ENCODE measurements at places on chromosomes 13 and 19. TPM values are rescaled to one million over a fixed set of nuclear protein-coding genes. Genes with fewer than 3 reads are reported as not detected.
A peak's percentile ranks its signal among the peaks of the same experiment; 100 is the strongest.

GRCh38 chr19:41521931-41522555 lies 53.9 kb upstream of the CEACAM21 start:
- DNase-seq = no peak

The ZNF274 gene
- 43.0 TPM for total RNA-seq

- DNase-seq = peak; percentile 90
Observed at GRCh38 chr19:7618348-7618747, 11.0 kb downstream of the XAB2 start.

GRCh38 chr19:29887442-29887855 lies 54.6 kb upstream of the URI1 start:
- no peak for DNase-seq

- DNase-seq = no peak
Observed at GRCh38 chr13:67049744-67050143, 180.4 kb downstream of the PCDH9 start.

DNA sequence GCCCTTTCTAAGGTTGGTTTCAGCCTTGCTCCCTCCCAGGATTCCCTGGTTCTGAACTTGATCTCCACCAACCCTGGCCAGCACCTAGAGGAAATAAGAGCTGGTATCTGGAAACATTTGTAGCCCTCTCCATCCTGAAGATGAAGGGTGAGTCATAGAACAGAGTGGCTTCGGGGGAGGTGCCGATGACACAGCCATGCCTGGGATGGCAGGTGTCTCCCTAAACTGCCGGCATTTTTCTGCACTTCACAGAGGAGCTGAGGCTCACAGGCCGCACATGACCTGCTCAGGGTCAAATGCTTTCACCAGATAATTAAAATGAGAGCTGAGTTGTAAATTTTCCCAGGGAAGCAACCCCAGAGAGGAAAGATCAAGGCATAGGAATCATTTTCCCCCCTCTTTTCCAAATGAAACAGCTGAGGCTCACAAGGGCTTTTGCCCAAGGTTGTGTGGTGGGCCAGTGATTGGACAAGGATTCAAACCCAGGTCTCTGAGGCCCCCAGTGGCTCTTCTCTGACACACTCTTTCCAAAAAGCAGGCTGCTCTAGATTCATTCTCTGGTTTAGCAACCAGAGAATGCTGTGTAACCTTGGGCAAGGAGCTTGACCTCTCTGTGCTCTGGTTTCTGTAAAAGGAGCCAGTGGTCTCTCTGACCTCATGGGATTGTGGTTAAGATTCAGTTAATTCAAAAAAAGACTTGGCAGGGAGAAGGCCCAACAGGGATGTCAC lies 1.2 kb upstream of the SLC25A42 start:
- DNase-seq = peak; percentile 39

DNA sequence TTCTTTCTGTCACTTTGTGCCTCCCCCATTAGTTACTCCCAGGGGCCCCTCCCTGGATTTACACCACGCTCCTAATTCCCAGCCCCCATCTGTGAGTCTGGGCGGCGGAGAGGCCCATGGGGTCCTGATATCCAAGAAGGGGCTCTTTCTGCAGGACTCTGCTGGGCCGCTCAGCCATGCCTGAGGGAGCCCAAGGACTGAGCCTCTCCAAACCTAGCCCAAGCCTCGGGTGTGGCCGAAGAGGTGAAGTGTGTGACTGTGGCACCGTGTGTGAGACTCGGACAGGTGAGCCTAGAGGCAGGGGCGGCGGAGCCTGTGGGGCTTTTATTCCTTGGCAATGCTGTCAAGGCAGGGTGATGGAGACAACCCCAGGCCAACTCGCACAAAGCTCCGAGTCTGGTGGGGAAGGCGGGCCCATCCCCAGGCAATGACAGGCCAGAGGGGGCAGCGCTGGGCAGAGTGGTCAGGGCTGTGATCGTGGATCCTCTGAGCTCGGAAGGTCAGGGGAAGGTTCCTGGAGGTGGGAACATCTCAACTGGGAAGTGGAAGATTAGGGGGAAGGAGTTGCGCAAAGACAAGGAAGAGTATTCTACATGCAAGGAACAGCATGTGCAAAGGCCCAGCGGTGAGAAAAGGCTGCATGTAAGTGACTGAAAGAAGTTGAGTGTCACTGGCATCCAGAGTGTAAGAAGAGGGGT lies 1.6 kb downstream of the PLEKHG2 start:
- DNase-seq = peak; percentile 72

The PRRG2 gene
- 29.6 TPM for total RNA-seq

GRCh38 chr13:30037766-30038165 lies 187.3 kb upstream of the UBL3 start:
- DNase-seq = no peak

- DNase-seq = peak; percentile 96
Observed at GRCh38 chr13:33233547-33233946, 52.0 kb downstream of the STARD13 start.

DNA sequence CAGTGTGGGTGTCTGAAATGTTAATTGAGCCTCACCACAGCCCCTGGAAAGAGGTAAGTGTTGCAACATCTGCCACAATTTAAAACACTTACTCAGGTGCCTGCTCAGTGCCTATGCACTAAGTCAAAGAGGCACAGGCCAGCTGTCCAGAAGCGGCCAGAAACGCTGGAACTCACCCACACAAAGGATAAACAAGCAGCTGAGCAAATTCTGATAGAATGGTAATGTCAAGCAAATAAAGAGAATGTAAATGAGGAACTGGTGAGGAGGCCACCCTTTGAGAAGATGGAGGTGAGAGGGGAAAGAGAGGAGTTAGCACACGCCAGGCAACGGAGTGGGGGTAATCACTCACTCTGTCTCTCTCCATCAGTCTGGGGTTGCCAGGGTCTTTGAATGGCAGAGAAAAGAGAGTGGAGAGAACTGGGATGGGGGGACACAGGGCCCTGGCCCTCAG lies 67.7 kb upstream of the SERP2 start:
- DNase-seq = no peak

GRCh38 chr13:113941571-113942191 lies 32.2 kb downstream of the C13orf46 start:
- no peak for DNase-seq
